ENCODE measurements at places on chromosomes 6 and 20. TPM values are rescaled to one million over a fixed set of nuclear protein-coding genes. Genes with fewer than 3 reads are reported as not detected.

GRCh38 chr6:3627956-3628835, 123.3 kb downstream of the PXDC1 start:
- DNase-seq, result no peak

DNA sequence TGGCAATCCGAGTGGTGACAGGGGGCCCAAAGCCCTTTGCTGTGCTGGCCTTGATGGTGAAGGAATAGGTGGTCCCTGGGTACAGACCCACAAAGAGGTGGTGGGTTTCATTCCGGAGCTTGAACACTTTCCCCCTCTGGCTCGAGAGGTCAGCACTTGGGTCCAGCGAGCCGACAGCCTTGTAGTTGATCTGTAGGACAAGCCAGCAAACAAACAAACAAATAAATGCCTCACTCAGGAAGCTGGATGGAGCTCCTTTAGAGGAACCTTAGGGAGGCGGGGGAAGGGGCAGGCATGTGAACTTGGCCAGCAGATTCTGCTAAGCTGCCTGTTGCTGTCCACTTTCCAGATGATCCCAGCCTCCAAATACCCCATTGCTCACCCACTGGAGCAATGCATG, 733.9 kb upstream of the CHD6 start:
- no peak for DNase-seq

DNA sequence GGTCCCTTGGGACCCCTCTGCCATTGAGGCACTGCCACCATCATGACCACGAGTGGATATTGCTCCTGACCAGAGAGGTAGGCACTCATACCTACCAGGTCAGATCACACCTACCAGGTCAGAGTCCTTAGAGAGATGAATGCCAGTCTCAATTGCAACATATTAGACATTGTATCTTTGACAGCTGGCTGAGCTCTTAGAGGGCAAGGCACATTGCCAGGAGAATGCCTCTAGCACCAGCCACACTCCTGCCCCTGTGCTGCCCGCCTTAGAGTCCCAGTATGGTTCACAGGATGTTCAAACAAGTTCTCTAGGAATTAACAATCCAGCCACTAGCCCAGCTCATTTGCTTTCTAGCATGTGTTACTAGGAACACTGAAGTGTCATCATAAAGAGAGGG, 65.9 kb downstream of the TMEM244 start:
- DNase-seq, result no peak

- DNase-seq, result no peak
These were observed 862 bp downstream of the C20orf96 start for GRCh38 chr20:289693-290083.

GRCh38 chr6:126102358-126102757, 116.0 kb downstream of the TRMT11 start:
- no peak for DNase-seq

DNA sequence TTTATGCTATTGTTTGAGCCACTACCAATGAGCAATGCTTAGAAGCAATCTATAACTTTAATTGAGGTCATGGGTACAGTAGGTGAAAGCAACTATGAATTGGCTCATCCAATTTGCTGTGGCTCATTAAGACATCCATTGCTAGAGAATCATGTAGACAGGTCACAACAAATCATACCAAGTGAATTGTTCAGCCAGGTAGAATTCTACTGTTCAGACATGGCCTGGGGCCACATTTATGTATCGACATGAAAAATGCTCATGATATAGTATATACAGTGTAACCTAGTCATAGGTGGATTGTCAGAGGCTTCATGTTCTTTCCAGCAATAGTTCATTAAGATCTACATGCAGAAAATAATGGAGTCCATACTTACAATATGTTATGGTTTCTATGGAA, 633.7 kb upstream of the EYS start:
- no peak for DNase-seq

- DNase-seq, result no peak
These were observed 84.2 kb downstream of the UST start for GRCh38 chr6:148831064-148831463.

- DNase-seq, result no peak
These were observed 6.3 kb upstream of the ZKSCAN8 start for GRCh38 chr6:28135393-28135792.

GRCh38 chr6:170459451-170459850, 93.7 kb downstream of the PSMB1 start:
- DNase-seq, result no peak

DNA sequence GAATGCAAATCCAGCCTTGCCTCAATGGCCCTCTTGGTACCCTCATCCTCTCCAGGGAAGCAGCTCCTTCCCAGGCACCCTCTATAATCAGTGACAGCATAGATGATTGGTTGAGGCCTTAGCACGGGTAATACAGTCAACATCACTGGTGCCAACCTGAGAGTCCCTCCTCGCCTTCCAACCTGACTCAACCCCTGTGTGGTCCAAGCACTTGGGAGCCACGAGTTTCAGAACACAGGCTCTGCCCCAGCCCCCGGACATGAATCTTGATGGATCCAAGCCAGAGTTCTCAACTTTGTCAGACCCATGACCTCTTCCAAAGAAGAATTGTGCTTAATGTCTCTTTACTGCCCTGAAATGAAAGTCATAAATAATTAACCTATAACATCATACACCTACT, 213.9 kb downstream of the PREX1 start:
- DNase-seq, result peak; percentile 55

GRCh38 chr6:107714104-107714503, 110.0 kb downstream of the SCML4 start:
- no peak for DNase-seq

DNA sequence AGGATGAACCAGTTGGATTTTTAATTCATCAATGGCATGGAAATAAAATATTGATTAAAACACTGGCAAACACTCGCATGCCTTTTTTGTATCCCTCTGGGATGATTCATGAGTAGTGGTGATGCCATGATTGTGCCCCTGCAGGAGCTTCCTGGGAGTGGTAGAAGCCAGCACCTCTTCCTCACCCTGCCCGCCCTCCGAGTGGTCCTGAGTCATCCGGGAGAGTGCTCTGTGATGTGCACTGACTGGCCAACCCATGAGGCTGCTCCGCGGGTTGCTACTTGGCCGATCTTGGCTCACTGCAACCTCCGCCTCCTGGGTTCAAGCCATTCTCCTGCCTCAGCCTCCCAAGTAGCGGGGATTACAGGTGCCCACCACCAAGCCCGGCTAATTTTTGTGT, 27.4 kb downstream of the GJA10 start:
- DNase-seq, result no peak

GRCh38 chr6:85461798-85462170, 11.9 kb downstream of the NT5E start:
- DNase-seq, result no peak

DNA sequence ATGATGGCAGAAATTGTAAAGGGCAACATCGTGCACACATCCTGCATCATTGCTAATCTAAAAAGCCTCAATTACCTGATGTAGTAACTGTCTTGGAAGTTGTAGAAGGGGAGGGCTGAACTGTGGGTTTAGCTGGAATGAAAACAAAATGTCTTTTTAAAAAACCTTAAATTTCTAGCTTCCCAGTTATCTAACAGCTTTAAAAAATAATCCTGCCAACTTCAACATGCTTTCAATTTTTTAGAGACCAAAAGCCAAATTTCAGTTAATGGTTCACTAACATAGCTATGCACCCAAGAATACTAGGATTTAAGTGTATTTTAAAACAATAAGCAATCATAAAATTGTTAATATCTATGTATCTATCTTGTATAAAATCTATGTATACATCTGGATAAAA, 11.9 kb downstream of the CD164 start:
- DNase-seq, result no peak

DNA sequence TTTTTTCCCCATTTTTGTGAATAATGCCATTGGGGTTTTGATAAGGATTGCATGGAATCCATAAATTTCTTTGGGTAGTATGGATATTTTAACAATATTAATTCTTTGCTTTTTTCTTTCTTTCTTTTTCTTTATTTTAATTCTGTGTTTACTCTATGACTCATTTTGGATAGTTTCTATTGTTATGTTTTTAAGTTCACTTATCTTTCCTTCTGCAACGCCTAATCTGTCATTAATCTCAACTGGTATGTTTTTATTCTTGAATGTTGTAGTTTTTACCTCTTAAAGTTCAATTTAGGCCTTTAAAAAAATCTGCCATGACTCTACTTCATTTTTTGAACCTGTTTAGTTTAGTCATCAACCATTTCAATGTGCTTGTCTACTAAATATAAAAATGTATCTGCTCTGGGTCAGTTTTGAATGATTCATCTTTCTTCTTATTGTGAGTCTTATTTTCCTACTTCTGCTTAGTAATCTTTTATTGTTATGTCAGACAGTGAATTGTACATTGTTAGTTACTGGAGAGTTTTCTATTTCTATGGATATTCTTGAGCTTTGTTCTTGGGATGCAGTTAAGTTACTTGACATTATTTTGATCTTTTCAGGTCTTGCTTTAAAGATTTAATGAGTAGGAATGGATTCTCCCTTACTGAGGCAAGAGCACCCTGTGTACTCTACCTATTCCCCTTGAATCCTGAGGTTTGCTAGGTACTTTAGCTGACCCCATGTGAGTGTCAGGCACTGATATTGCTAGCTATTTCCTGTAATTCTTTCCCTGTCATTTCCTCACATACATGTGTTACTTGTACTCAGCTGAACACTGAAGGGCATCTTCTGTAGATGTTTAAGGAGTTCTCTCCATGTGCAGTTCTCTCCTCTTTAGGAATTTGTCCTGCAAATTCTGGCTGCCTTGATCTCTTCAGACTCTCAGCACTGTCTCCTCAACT, 104.2 kb downstream of the TFAP2B start:
- no peak for DNase-seq

- no peak for DNase-seq
These were observed 14.5 kb upstream of the ELMO2 start for GRCh38 chr20:46420878-46421277.

DNA sequence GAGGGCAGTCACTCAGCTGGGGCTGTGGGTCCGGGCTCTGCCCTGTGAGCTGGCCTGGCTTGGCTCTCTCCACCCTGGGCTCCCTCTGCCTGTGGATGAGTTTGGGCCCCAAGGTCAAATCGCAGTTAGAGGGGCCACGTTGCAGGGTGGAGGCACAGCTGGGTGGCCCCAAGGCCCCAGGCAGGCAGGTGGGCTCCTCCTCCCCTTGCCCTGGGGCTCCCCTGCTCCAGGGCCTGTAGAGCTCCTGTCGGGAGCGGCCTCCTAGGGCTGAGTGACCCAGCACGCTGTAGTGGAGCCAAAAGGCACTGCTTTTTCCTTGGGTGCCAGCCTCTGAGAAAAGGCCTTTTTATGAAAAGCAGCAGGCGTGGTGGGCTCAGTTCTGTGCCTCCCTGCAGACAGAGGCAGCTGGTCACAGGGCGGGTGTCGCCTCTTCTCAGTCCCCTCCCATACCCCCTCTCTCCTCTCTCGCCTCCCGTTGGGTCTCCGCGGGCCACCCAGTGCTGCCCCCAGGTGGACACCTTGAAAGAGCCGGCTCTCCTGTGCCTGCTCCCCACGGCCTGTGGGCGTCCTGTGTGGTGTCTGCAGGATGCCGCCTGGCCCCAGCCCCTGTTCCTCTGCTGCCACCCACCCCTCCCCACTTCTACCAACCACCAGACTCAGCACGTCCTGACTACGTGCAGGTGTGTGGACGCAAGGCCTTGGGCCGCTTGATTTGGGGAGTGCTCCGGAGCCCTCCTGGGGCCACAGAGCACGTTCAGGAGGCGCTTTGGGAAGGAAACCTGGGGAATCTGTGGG, 13.2 kb downstream of the SS18L1 start:
- DNase-seq, result peak; percentile 23

DNA sequence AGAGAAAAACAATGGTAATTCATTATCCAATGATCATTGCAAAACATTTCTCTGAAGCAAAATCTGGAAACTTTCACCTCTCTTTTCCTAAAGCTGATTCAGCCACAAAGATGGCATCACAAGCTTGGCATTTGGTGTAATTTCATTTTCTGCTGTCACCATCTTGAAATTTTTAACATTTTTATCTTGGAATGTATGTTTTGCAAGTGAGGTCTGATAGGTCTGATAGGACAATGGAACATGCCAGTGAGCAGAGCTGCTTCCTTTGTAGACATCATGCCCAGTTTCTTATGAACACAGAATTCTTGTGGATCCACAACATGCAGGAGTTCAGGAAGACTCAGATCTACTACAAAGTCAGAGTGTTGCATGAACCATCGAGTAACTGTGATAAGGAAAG, 969.6 kb downstream of the EYS start:
- no peak for DNase-seq

DNA sequence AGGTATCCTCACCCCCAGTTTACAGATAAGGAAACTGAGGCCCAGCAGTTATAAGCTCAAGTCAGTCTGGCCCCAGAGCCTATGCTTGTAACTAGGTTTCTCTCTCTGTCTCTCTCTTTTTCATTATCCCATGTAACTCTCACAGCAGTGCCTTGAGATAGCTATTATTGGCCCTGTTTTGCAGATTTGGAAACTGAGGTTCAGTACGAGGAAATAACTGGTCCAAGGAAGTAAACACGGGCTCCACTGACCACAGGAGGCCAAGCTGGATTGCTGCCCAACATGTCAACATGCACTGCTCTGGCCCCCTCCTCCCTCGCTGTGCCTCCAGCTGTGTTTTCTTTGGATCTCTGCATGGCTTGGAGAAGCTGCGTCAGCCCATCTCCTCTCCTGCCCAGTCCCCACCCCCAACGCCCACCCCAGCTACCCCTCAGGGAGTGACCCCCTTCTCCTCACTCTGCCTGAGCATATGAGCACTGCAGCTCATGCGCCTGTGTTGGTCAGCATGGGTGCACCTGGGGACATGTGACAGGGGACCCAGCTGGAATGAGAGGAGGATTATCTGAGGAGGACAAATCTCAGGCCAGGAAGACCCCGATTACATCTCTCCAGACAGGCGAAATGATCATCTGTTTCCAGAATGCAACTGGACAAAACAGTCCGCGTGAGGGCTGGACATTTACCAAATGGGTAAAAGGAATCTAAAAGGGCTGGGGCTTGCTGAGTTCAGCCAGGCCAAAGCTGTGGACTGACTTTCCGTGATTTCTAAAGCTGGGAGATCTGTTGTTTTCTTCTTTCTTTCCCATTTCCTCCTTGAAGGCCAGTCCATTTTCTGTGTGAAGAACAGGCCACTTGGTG, 7.8 kb upstream of the PLTP start:
- DNase-seq, result no peak

- DNase-seq, result no peak
These were observed 29.5 kb upstream of the ARID1B start for GRCh38 chr6:156747715-156748114.

GRCh38 chr20:40753472-40753871, 64.4 kb upstream of the MAFB start:
- no peak for DNase-seq

GRCh38 chr20:58670102-58670501, 19.0 kb downstream of the STX16 start:
- DNase-seq, result no peak

The DPPA5 gene
- not detected for total RNA-seq

The NFATC2 gene
- 0.34 TPM for total RNA-seq

The BMP6 gene
- 7.5 TPM for total RNA-seq

The CRISP2 gene
- not detected for total RNA-seq

The HCK gene
- not detected for total RNA-seq

The ALDH8A1 gene
- 0.20 TPM for total RNA-seq

The EYS gene
- total RNA-seq, result not detected

The NR2E1 gene
- not detected for total RNA-seq

The PDE10A gene
- 0.32 TPM for total RNA-seq

The C20orf144 gene
- not detected for total RNA-seq

The PPP1R16B gene
- 0.07 TPM for total RNA-seq

The HUS1B gene
- total RNA-seq, result 0.17 TPM

The CLVS2 gene
- total RNA-seq, result not detected

The VSTM2L gene
- total RNA-seq, result not detected

The NNAT gene
- not detected for total RNA-seq
